Stimulated activated naive CD8-positive, alpha-beta T cell treated with anti-CD3 and anti-CD28 coated beads, Interleukin-15, amount 100 ng/mL, for 72 hours (primary cell): ENCODE measurements at places on chromosomes 6 and 20.

DNA sequence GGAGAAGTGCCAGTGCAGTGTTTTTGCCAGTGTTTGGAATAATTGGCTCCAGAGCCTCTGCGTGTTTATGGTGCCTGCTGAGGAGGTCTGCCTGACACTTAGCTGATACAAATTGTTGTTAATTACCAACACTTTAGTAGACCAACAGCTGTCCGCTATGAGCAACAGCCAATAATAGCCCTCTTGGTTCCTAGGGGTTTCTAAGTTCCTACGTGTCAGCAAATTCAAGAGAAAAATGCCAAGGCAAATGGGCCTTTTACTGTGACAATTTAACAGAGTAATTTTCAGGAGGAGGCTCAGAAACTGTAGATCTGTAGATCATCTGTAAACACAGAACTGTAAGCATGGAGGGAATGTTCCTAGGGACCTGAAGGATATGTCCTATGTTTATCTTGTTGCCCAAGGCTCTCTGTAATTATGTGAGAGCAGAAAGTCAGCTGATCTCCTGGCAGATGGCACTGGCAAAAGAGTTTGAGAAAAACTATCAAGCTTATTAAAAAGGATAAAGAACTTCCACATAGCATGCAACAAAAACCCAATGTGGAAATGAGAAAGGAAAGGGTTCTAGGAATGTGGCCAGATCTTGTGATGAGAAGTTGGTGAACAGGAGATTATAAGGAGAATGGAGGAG is 157.7 kb downstream of the GJA1 start:
- DNase-seq: no peak

- DNase-seq: no peak
Measured at GRCh38 chr6:8149350-8149749, 47.0 kb upstream of the EEF1E1 start.

GRCh38 chr6:35360349-35361138 is 18.2 kb downstream of the PPARD start:
- no peak for DNase-seq

DNA sequence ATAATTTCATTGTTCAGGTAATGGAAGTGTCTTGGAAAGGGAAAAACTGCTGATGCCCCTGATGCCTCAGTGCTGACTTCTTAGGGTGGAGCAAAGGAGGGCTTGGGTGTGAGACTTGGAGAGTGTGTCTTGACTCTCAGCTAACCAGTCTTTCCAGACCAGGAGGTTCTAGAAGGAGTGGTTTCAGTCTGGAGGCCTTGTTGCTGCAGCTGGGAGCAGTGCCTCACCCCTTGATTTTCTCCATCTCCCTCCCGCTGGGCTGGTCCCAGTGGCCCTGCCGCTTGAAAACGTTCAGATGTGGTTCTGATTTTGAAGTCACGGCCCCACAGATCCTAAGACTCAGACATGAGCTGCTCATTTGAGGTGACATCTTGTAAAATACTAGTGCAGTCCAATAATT is 5.4 kb downstream of the DSP start:
- no peak for DNase-seq

GRCh38 chr20:61960836-61961235 is 104.8 kb downstream of the TAF4 start:
- no peak for DNase-seq

GRCh38 chr6:149696901-149697300 is 21.0 kb downstream of the LATS1 start:
- DNase-seq: no peak
